ENCODE measurements at places on chromosomes 2 and 18.

GRCh38 chr2:18829251-18829902, 240.0 kb upstream of the NT5C1B start:
- DNase-seq: no peak

- DNase-seq: no peak
These were observed 138.6 kb upstream of the CDCA7 start for GRCh38 chr2:173216051-173216450.

- no peak for DNase-seq
These were observed 263.9 kb downstream of the ALPK2 start for GRCh38 chr18:58364876-58365528.

DNA sequence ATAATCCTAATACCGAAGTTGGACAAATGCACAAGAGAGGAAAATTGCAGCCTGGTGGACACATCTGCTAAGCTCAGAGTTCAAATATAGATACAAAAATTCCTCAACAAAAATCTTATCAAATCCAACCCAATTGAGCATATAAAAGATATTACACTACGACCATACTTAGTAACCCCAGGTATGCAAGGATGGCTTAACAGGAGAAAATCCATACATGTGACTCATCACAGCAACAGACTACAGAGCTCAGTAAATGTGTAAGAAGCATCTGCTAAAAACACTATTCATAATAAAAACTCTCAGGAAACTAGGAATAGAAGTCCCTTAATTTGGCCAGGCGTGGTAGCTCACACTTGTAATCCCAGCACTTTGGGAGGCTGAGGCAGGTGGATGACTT, 28.3 kb downstream of the HS6ST1 start:
- DNase-seq: no peak

- no peak for DNase-seq
These were observed 39.5 kb upstream of the FIGN start for GRCh38 chr2:163775304-163775703.

- DNase-seq: no peak
These were observed 201.1 kb downstream of the GULP1 start for GRCh38 chr2:188492751-188493150.

- peak; percentile 71 for DNase-seq
These were observed 665 bp downstream of the MCM6 start for GRCh38 chr2:135875491-135876065.

GRCh38 chr2:42910645-42911405, 118.4 kb upstream of the HAAO start:
- DNase-seq: no peak

- DNase-seq: no peak
These were observed 176.0 kb downstream of the ACKR3 start for GRCh38 chr2:236745420-236746210.

GRCh38 chr2:208794288-208794975, 387.8 kb downstream of the PTH2R start:
- no peak for DNase-seq

GRCh38 chr2:70549064-70549710, 4.4 kb downstream of the TGFA start:
- DNase-seq: no peak

DNA sequence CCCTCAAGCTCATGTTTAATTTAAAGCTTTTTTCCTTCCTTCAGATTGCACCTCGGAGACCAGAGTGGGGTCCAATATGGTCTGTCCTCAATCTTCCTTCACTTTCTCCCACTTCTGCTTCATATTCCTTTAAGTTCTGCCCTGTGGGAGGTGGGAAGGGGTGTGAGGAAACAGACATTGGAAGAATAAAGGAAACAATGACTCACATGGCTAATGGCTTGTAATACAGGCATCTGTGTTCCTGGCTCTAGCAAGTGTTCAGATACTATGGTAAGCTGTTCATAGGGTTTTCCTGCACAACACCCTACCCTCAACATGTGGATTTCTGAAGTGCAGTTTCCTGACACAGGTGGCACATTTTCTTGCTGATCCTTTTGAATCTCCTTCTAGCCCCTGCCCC, 209.5 kb downstream of the PIK3C3 start:
- DNase-seq: no peak

DNA sequence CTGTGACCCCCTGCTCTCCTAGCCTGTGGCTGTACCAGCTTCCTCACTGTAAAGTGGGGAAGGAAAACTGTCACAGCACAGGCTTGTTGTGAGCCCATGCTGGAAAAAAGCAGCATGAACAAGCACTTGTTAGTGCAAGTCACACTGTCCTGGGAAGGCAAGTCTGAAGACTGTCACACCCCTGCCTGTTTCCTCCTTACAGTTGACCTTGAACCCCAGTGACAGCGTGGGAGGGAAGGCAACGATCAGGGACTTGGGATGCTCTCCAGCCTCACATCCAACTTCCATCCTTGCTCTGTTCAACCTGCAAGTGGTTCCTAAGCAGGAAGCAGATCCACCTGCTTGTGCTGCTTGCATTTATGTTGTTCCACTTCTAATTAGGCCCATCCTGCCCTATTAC, 311.3 kb upstream of the KLHL29 start:
- DNase-seq: no peak

DNA sequence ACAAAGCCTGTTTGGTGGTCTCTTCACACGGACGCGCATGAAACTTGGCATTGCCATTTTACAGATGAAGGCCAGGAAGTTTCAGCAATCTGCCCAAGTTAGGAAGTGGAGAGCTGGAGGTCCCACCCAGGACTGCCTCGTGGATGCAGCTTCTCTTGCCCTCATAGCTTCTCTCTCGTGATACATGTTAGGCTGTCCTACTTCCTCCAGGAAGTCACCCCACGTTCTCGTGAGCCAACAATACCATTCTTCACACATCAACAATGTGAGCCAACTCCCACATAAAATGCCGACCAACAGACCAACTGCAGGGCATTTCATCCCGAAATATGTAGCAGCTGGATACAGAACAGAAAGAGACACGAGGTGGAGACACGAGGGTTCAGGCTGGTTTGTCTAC, 85.3 kb downstream of the MREG start:
- no peak for DNase-seq

GRCh38 chr2:237798236-237799059, at the start of gene RBM44:
Gene RBM44 (plus strand): TSS chr2:237798779. CDS start chr2:237813610, 14,831 bp downstream.
- no peak for DNase-seq

DNA sequence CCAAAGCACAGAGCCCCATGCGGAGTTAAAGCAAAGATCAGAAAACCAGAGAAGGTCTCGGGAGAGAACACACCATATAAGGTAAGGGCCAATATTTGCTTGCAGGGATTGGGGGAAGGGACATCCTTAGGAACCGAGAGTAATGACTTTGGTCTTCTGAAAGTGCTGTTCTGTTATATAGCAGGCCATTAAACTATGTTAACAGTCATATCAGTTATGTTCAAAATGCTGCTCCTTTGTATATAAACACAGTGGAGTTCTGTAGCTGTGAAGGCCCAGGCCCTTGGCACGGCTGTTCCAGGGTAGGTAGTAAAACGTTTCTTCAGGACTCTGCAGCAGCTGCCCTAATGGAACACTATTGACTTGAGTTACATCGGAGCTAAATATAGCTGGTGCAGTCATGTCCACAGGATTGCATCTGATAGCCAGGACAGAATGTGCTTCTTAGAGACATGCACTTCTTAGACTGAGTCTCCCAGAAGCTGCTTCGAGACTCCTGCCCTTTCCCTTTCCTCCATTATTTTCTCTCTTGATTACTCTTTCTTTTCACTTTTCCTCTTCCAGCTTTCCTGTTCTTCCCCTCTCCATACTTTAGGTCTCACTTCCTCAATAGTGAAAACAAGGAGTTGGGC, 122.4 kb downstream of the SETBP1 start:
- no peak for DNase-seq

GRCh38 chr2:55970500-55970899, 46.9 kb upstream of the EFEMP1 start:
- no peak for DNase-seq

GRCh38 chr18:7272311-7273049, 41.6 kb downstream of the LRRC30 start:
- no peak for DNase-seq

- DNase-seq: no peak
These were observed 61.9 kb upstream of the IL1R1 start for GRCh38 chr2:102080451-102081242.

- DNase-seq: no peak
These were observed 15.0 kb upstream of the CAB39 start for GRCh38 chr2:230697676-230698075.

DNA sequence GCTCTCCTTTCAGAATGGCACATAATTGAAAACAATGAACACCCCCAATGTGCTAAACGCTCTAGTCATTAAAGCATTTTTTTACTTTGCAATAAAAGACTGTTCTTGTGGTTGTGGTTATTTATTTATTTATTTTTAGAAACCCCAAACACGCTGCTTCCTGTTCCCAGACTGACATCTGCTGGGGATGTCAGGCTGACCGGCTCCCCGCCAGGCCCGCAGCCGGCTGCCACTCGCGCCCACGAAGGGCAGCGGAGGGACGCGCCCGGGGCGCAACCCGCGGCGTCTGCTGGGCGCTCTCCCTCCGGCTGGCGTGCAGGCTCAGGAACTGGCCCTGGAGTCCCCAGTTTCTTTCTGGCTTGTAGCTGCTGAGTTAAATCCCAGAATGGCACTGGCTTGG, 83.1 kb upstream of the SP3 start:
- no peak for DNase-seq

DNA sequence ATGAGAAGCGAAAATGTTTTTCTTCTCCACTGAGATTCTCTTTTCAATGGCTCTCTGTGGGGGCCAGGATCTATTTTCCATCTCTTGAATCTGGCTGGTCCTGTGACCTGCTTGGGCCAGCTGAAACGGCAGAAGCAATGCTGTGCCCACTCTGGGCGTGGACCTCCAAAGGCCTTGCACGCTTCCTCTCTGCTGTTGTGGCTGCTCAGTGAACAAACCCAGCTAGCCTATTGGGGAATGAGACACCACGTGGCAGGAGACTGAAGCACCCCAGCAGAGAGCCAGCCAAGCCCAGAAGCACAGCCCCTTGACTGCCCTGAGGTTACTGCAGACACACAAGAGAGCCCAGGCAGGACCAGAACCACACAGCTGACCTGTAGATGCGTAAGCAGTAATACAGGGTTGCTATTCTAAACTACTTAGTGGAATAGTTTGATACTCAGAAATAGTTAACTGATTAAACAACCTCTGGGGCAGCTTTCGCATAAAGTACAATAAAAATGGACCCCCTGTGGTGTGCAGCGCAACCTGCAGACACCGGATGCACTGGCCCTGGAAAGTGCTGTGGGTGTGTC, 221.7 kb upstream of the SH3BP4 start:
- DNase-seq: no peak

- DNase-seq: no peak
These were observed 795.1 kb upstream of the HS6ST1 start for GRCh38 chr2:129113776-129114175.

GRCh38 chr2:39218391-39218790, 25.4 kb downstream of the CDKL4 start:
- DNase-seq: no peak

- no peak for DNase-seq
These were observed 288.2 kb upstream of the CHST9 start for GRCh38 chr18:27473318-27473717.

GRCh38 chr2:108931372-108931771, 57.6 kb downstream of the EDAR start:
- DNase-seq: no peak

DNA sequence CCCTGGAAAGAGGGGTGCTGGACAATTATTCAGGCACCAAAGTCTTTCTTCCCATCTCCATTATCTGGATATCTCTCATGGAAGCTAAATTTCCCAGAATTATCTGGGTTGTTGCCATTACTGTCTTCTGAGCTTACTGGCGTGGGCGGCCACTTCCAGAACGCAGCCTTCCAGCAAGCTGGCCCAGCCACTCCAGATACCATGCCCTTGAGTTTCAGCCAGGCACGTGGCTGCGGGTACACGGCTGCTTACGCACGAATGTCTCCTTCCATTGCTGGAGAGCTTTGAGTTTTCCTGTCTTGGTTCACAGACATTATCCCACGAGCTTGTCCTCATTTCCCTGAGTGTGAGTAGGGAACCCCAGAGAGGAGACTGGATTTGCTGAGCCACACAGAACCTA, 32.7 kb downstream of the CELF4 start:
- no peak for DNase-seq

DNA sequence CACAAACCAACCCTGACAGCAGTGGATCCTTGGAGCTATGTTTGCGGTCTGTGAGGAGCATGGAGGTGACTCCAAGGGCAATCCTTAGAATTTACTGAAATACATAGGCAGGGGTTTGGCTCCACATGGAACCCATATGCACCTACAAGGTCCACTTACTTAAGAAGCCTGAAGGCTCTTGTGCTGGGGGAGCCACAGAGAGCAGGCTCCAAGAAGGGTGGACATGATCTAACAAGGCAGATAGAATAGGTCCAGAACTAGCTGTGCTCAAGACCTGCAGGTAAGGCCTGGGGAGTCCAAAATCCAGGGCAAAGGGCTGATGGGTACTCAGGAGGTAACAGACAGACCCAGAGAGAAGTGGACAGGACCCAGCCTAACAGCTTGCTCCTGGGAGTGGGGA, 1.2 kb upstream of the CDK5R2 start:
- no peak for DNase-seq

DNA sequence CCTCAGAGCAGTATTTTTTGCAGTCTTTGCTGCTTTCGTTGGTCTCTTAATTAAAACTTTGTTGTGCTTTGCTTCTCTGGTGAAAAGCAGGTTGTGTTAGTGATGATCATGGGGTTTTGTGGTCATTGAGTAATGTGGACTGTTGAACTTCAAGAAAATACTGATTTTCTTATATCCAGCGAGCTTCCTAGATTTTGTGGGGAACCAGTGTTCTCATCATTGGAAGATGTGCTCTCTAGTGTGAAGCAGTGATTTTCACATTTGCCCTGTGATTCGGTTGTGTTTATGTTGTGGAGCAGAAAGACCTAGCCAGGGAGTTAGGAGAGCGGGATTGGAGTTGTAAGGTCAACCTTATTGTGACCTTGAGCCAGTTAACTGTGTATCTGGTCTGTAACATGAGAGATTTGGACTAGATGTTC, 12.4 kb downstream of the ASAP2 start:
- DNase-seq: no peak

- DNase-seq: no peak
These were observed 18.2 kb downstream of the LMAN1 start for GRCh38 chr18:59340817-59341216.

DNA sequence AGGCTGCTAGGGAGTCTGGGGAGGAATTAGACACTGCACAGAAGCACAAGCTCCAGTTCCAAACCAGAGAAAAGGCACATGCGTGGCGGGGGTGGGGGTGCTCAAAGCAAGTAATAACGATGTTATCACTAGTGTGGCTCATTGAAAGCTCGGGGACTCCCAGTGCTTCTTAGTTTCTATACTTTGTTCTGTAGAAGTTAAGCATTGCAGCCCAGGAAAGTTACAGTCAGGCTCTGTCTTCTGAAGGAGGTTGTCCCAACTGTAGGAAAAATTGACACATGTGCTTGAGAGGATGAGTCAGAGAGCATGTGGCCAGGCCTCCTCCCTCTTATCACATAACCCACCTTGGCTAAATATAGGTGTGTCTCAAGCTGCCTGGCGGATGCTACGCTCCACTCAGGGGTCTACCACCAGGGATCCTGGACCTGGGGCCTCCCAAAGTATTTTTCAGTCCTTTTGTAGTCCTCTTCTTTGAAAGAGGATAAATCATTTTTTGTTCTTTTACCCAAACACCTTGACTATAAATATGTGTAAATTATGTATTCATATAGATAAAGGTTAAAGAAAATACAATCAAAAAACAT, 3.8 kb downstream of the GALNT5 start:
- peak; percentile 62 for DNase-seq

GRCh38 chr18:58671632-58672564, 633 bp downstream of the MALT1 start:
- no peak for DNase-seq

All from activated T-cell treated with anti-CD3 and anti-CD28 coated beads for 24 hours (primary cell).